ENCODE measurements at places on chromosomes 12 and 14.

GRCh38 chr12:20572451-20572850 is 122.7 kb upstream of the SLCO1C1 start:
- no peak for DNase-seq

DNA sequence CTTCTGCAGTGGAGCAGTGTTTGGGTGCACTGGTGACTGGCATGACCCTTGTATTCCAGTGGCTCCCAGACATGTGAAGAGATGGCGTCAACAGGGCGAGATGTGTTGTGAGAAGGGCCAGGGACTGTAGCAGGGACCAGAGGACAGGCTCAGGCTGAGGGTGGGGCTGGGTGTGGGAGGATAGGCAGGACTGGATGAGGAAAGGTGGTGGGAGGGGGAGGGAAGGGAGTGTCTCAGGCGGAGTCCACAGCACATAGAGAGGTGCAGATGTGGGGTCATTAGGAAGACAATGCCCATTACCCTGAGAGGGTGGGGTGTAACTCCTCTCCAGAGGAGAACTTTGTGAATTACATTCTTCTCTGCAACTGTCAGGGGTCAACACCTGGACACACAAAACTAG is 78.5 kb downstream of the DICER1 start:
- no peak for DNase-seq

DNA sequence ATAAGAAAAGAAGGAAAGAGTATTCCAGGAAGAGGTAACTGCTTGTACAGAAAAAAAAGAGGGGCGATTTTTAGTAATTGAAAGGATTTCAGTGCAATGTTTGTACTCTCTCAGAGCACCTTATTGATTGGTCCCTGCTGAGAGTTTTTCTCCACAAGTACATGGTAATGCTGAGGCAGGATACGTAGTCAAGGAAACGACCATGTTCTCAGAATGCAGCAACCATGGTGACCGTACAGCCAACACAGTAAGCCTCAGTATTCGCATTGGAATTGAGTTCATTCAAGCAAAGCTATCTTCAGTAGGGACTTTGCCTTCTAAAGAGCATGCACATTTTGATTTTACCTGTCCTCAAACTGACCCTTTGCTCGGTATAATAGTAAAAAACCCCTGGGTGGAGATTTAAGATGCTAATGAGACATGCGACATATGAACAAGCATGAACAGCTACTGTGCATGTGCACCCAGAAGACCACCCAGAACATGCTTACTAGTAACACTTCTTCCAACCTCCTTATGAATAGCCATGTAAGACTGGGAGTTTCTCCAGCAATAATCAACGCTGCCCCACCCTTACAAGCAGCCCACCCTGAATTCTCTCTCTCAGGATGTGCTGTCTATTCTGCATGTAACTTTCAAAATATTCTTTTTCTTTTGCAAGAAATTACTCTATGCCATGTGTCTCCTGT is 6.2 kb upstream of the SLC41A2 start:
- DNase-seq, result no peak

- no peak for DNase-seq
These were observed 130.1 kb downstream of the SLC41A2 start for GRCh38 chr12:104828015-104828414.

GRCh38 chr12:15446807-15447206 is 124.5 kb downstream of the PTPRO start:
- no peak for DNase-seq

DNA sequence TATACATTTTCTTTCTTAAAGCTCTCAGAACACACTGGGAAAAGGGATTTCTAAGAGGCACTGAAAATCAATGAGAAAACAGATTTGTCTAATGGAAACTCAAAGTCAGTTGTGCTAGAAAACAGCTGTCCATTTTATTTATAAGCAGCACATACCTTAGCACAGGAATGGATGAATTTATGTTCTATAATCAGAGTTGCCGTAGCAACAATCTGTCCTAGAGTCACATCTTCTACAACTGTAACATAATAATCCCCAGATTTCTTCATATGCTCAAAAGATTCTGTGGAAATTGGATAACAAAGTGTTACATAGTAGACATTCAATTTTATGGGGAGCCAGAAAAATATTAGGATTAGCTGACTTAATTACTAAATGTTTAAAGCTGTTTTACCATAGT is 9.8 kb downstream of the GNPNAT1 start:
- DNase-seq, result no peak

GRCh38 chr12:54975272-54975671 is 9.3 kb downstream of the TESPA1 start:
- DNase-seq, result no peak

- DNase-seq, result no peak
These were observed 8.6 kb upstream of the USP15 start for GRCh38 chr12:62251609-62251958.

DNA sequence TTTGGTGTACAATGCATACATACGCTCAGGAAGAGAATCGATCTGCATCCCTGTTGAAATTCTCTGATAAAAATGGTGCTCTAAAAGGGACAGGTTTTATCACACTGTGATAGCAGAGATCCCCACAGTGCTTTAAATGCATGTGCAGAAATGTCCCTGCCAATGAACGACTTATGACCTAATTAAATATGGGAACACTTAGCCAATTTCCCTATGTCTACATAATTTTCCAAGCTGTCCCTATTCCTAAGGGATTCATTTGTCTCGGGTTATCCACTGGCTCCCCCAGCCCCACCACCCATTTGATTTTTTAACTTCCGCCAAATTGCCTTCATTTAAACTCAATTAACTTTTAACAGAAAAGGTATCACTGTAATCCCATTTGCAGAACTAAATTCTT is 284.6 kb downstream of the TMEM132D start:
- no peak for DNase-seq

DNA sequence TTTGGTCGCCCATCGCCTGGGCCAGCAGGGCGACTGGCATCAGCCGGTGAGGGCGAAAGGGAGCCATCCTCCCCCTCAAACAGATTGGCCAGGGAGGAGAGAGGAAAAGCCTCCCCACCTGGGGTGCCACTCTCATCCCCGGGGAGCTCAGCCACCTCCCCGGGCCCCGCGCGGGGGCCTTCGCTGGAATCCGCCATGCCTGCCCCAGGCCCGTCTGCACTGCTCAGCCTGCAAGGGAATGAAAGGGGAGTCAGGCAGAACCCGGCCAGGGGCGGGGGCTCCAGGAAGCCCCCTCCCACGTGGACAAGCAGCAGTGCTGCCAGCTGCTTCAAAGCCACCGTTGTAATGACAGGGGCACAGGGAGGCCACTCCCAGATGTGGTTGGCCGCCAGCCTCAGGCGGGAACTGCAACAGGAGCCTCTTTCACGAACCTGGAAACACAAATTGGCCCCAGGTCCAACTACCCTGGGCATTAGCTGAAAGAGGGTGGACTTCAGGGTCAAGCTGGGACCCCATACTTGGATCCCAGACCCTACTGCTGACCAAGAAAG is 18.5 kb downstream of the TRPV4 start:
- no peak for DNase-seq

DNA sequence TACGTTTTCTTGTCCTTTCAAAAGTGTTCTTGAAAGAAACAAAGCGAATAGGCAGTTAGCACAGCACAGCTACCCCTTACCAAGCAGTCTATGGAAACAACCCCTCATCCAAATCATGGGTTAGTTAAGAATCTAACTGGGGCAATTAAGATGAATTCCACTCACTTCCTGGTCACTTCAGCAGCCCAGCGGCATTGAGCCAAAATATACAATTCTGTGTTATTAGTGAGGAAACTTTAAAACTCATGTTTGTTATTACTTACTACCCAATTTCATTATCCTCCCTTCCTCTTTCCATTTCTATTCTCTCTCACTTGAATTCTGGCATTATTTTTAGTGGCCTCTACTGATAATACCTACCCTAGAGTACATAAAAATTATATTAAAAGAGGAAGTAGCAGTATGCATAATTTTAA is 121.4 kb downstream of the PPHLN1 start:
- DNase-seq, result no peak

- DNase-seq, result peak; percentile 26
These were observed 104.4 kb upstream of the ATF7IP start for GRCh38 chr12:14261096-14261495.

GRCh38 chr14:52076334-52076733 is 7.5 kb upstream of the NID2 start:
- DNase-seq, result no peak

DNA sequence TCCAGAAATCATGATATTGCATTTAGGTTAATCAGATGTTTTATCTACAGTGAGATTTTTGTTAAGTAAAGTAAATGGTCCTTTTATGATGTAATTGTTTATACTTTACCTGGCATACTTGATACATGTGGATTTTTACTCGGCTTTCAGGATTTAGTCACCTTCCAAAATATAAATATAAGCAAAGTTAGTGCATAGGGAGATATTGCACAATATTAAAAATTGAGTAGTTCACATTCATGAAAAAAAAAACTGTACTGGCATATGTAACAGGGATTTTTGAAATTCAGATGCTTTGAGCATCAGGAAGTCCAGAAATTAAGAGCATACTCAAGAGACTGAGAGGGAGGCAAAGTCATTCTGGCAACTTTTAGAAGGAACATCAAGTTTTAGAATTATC is 173.5 kb downstream of the PLCZ1 start:
- no peak for DNase-seq

DNA sequence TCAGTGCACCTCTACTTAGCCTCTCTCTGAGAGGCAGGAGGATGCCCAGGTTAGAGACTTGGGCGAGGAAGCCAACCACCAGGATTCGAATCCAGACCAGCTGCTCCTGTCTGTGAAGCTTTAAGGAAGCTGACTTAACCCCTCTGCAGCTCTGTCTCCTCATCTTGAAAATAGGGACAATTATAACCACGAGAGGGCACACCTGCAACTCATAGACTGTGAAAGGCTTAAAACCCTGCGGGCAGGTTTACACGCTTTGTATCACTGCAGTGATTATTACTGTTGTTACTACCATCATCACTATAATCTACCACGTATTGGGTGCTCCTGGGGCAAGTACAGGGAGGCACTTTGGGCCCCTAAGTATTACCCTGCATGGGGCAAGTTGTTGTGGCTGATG is 379.8 kb downstream of the VRK1 start:
- DNase-seq, result no peak

- no peak for DNase-seq
These were observed 103.6 kb upstream of the RTL1 start for GRCh38 chr14:101007004-101007614.

GRCh38 chr12:105922670-105923102 is 216.1 kb downstream of the NUAK1 start:
- no peak for DNase-seq

- DNase-seq, result peak; percentile 83
These were observed 833 bp upstream of the BHLHE41 start for GRCh38 chr12:26125400-26126339.

DNA sequence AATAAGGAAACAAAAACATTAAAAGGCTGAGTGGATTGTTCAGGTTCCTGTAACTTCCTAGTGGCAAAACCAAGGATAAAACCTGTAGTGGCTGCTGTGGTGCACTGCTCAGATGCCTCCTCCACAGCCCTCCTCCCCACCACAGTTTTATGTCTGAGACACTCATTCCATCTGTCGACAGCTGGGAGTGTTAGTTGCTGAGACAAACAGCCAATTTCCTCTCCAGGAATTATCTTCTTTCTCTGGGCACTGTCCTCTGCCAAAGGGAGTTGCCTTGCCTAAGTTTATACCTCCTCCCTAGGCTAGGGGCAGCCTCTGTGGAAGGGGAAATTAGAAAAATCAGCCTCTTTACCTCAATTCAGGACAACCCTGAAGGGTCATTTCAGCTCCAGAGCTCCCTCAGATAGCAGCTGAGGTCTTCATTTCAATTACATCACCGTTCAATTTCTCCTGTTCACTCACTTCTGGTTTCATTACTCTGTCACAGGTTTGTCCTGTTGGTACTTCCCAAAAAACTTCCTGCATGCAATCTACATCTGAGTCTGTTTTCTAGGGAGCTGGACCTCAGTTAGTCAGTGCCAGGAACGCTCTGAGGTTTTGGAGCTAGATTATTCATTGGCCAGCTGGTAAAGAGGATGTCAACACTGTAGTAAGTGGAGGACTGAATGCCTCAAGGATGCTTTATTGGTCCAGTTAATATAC is 74.9 kb upstream of the ATP2B1 start:
- no peak for DNase-seq

Data from transverse colon (tissue), 4 donors.